ENCODE measurements at places on chromosomes 11 and 22.

DNA sequence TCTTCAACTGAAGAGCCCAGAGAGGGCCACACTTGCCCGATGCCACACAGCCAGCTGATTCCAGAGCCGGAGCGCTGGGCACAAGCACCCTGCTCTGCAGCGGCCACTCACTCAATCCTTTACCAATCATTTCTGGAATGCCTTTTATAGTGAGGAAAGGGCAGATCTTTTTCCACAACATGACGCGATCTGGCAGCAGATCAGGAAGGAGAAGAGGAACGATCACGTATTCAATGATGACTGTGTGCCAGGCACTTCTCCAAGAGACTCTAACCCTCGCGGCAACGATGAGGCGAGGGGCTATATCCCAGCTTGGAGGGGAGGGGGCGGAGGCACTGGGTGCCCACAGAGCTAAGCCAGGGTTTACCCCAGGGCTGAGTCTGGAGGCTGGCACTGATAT lies 56.3 kb upstream of the TCF20 start:
- DNase-seq, result no peak

- DNase-seq, result no peak
Measured at GRCh38 chr11:66874232-66874631, 17.4 kb downstream of the LRFN4 start.

DNA sequence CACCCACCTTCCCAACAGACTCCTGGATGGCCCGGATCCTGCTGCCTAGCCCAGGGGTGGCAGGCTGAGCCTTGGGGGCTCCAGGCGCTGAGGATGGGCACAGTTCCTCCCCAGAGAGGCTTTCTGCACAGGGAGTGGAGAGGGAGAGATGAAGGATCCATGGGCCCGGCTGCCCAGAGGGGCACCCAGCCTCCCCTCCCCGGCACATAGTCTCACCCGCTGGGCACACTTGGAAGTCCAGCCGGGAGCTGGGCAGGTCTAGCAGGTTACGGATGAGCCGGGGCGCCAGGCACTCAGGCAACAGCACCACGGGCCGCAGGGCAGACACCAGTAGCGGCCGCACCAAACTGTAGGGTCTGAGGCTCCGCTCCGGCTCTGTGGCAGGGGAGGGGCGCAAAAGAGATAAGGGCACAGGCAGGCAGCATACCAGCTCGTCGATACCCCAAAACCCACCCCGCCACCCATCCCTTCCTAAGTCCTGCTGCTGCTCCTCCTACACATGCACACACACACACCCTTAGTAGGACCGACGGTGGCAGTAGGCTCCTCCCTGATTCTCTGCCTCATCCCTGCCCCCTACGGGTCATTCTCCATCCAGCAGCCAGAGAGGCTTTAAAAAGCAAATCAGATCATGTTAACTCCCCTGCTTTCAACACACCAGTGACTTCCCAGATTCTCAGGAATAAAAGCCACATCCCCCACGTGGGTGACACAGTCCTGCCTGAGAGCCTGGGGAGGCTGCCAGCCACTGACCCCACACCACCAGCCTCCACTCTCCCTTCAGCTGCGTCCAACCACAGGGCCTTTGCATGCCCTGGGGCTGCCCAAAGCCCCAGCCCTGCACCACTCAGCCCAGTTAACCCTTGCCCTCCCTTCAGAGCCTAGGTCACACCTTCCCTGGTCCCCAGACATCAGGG lies 6.5 kb upstream of the MFNG start:
- peak; percentile 64 for DNase-seq

GRCh38 chr11:120966840-120967239 lies 57.1 kb upstream of the TBCEL start:
- no peak for DNase-seq

DNA sequence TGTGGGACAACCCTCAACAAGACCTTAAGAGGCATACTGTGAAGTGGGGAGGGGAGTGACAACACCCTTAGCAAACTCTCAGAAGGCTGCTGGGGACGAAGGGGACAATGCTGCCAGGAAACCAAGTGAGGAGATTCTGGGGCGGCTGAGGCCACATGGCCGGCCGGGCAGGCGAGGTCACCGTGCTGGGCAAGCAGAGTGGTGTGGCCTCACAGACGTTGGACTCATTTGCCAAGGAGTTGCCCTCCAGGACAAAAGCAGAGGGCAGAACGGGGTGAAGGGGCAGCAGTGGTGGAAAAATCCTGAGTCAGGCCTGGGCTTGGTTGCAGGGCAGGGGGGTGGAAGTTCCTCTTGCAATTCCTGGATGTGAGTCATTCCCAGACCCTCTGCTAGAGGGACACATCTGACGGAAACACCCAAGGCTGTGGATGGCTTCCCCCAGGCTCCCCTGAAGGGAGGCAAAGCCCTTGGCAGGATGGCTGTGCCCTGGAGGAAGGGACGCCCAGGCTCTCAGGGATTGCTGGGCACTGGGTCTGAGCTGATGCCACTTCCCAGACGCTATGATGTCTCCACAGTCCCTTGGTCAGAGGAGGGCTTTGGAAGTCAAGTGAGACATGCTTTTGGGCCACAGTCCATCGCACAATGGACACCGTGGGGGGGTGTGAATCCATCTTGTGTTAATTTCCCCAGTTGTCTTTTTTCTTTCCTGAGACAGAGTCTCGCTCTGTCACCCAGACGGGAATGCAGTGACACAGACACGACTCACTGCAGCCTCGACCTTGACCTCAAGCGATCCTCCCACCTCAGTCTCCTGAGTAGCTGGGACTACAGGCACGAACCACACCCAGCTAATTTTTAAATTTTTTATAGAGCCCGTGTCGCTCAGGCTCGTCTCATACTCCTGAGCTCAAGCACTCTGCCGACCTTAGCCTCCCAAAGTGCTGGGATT lies 16.2 kb upstream of the SHANK3 start:
- DNase-seq, result peak; percentile 54

DNA sequence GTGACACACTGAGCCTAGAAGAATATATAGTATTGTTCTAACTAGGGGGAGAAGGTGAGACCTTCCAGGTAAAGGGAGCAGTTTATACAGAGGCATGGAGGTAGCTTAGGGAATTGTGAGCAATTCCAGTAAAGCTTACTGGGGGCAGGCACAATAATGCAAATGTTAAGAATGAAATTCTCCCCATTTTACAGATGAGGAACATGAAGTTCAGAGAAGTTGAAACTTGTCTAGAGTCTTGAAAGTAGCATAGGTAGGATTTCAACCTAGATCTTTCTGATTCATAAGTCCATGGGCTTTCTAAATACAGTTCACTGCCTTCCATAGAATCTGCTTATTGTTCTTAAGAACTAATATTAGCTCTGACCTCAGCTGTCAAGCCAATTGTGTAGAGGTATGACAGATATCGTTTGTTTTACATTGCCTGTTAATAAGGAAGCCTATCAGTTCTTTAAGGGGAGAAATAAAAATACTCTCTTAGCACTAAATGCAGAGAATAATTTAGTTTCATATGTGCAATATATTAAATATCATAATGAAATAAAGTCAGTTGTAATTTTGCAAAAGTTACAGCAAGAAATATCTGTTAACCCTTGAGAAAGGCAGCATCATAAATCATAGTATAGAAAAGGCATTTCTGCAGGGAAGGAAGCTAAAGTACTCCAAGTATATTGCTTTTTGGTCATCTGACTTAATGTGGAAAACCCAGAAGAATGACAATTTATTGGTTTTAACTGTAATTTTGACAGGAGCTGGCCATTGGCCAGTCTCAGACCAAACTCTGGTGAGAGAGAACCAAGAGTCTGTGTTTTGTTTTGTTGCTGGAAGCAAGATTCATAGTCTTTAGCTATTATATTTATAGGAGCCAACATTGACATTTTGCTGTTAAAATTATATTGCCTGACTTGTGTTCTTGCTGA lies 181.8 kb downstream of the UVRAG start:
- DNase-seq, result no peak

DNA sequence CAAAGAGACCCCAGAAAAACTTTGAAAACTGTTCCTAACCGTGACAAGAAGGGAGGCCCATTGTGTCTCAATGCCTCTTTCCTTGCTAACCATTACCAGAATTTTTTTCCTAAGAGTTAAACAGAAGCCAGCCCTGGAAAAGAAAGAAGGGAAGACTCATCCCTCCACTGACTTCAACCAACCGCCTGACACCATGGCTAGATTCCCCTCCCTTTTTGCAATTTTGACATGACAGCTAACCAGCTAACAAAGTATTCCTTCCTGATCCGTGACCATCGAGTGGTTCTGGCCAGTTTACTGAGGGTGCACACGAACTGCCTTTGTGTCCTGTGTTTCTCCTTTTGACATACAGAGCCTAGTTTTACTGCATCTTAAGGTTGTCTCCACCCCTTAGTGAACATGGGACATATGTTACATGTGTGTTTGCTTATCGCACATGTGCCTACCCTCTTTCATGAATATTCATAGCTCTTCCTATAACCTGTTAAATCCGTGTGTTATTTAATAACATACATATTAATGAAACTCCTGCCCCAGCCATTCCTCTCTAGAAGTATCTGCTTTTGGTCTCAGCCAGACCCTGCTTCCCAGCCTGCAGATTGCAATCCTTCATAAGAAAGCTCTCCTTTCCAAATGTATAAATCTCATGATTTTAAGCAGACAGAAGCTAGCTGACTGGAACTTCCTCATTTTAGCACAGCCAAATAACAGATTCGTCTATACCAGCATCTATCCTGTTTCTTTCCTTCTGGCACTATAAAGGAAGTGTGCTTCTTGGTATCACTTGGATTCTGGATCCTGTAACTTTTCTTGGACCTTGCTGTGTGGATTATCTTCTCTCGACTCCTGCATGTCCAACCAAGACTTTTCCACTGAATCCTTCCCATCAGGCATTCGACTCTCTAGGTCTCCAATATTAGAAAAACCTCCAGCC lies 37.8 kb downstream of the RASSF10 start:
- no peak for DNase-seq

DNA sequence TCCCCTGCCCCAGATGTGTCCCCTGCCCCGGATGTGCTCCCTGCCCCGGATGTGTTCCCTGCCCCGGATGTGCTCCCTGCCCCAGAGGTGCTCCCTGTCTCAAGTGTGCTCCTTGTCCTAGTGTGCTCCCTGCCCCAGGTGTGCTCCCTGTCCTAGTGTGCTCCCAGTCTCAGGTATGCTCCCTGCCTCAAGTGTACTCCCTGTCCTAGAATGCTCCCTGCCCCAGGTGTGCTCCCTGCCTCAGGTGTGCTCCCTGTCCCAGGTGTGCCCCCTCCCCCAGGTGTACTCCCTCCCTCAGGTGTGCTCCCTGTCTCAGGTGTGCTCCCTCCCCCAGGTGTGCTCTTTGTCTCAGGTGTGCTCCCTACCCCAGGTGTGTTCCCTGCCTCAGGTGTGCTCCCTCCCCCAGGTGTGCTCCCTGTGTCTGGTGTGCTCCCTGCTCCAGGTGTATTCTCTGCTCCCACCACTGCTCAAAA lies 48.7 kb upstream of the RASD2 start:
- no peak for DNase-seq

DNA sequence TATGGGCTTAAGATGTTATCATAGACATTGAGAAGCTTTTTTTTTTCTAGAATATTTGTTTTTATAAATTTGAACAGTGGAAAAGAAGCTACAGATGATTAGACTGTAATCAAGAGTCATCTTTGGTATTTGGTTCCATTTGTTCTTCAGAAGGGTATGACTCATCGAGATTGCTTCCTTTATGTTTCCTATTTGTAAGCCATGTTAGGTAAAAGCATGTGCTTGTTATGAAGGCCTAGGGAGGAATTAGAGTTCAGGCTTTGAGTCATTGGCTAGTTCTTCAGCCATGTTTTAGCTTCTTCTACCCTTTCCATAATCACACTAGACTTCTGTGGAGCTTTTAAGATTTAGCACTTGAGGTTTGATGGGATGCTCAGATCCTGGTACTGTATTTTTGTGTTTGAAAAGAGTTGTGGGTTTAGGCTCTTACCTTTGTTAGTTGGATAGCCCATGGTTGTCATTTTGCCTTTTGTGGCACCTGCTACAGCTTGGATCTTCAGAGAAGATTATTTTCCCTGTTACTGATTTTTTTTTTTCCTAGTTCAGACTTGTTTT lies 44.3 kb downstream of the POLD3 start:
- peak; percentile 87 for DNase-seq

DNA sequence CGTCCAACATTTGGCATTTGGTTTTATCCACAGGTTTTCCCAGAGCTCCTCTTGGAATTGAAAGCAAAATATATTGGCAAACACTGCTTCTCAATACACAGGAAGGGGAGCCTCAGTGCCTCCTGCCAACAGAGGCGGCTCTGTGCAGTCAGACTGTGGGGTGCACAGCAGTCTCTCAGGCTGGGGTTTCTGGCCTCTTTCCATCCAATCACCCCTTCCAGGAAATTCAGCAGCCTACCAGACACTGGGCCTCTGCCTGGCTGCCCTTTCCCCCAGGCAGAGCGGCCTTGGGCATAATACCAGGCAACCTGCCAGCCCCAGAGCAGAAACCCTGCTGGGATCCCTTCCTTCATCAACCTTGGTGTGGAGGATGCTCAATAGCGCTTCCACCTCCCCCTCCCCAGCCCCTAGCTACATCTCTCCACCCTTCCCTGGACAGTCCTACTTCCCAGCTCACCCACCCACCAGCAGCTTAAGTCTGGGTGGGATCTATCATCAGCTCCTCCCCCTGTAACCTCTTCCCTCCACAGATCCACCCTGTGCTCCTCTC lies 17.8 kb upstream of the RAPSN start:
- DNase-seq, result no peak

DNA sequence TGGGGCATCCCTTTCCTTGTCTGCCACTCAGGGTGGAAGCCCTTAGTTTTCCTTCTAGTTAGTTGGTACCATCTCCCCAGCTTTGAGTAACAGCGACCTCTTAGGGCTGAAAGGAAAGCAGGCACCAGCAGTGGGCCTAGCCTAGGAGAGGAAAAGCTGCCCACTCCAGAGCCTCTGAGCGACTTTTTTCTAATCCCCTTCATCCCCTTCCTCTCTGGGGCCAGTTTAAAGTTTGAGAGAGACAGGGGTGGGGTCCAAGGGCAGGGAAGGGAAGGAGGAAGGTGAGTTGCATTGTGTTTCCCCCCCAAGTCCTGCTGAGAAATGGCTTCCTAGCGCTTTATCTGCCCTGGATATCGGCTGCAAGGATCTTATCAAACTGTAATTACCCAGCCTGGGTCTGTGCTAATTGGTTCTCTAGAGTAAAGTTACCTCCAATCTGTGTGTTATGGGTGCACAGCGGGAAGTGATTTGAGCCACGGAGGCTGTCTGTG lies 573.9 kb upstream of the CADM1 start:
- DNase-seq, result peak; percentile 15

GRCh38 chr11:83717537-83717936 lies 431.4 kb upstream of the CCDC90B start:
- no peak for DNase-seq

- DNase-seq, result no peak
Measured at GRCh38 chr22:45775062-45775461, 103.4 kb downstream of the ATXN10 start.

- DNase-seq, result peak; percentile 84
Measured at GRCh38 chr11:10351765-10352641, 47.1 kb downstream of the ADM start.

GRCh38 chr11:66263231-66263630 lies 5.2 kb upstream of the RAB1B start:
- DNase-seq, result no peak

DNA sequence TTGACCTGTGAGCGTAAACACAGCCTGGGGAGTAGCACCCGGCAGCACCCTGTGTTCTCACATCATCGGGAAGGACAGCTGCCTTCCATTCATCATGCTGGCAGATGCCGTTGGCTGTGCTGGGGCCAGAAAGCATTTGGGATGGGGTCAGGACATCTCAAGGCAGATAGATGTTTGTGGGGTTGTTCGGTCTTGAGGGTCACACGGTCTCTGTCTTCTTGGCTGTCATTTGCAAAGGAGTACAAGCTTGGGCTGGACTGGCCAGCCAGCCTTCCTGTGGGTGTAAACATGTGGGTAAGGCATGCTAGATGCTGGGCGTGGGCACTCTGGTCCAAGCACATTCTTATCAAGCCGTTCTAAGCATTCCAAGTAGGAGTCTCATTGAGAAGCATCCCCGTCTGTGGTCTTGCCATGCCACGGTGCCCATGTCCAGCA lies 81.4 kb downstream of the TBC1D22A start:
- peak; percentile 96 for DNase-seq

GRCh38 chr11:61927501-61927900 lies 10.1 kb upstream of the RAB3IL1 start:
- no peak for DNase-seq
